PC-9 (cell line): ENCODE measurements at places on chromosomes 5 and 9.

- DNase-seq: no peak
These were observed 3.5 kb downstream of the LHX2 start for GRCh38 chr9:124014956-124015660.

- DNase-seq: no peak
These were observed 96.2 kb downstream of the TLE4 start for GRCh38 chr9:79667817-79668436.

DNA sequence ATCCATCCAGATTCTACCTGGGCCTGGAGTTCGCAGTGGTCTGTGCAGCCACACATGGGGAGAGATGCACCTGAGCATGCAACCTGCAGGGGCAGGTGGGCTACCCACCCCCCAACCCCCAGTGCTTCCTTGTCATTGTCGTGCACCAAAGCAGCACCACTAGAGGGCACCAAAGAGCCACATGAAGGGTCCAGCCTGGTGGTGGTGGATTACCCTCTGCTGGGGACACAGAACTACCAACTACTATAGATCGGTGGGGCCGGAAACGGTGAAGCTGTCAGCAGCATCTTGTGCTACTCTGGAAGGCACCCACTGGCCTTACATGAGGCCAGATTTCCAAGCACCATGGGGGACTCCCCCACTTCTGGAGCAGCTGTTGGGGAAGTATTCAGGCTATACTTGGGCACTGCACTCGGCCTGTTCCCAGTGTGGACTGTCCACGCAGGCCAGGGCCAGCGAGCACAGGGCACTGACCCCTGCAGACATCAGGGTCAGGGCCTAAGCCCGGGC, 60.2 kb upstream of the TBC1D2 start:
- DNase-seq: peak; percentile 89

GRCh38 chr9:135813671-135814290, 93.6 kb downstream of the CAMSAP1 start:
- DNase-seq: no peak

GRCh38 chr5:4405614-4406219, 734.4 kb upstream of the ADAMTS16 start:
- DNase-seq: no peak

- peak; percentile 64 for DNase-seq
These were observed 21.0 kb upstream of the WWC1 start for GRCh38 chr5:168270476-168270875.

GRCh38 chr9:96412174-96412913, 5.8 kb downstream of the ZNF367 start:
- DNase-seq: no peak

GRCh38 chr5:53333160-53333559, 147.3 kb upstream of the FST start:
- no peak for DNase-seq

DNA sequence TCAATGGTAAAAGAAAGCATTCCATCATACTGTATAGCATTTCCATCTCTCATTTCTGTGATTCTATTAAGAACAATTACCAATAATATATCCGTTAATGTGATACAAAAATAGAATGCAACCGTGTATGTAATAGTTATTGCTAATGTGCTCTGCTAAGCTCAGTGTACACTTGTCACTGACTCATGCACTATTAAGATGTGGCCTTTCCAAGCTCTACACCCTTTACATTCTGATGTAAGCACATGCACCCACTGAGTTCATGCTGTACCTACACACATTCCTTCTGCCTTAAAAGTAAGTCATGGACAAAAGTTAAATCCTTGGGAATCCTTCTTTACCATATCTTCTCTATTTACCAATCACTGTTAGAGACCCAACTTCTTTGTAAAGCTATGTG, 319.1 kb downstream of the ZSWIM6 start:
- no peak for DNase-seq

DNA sequence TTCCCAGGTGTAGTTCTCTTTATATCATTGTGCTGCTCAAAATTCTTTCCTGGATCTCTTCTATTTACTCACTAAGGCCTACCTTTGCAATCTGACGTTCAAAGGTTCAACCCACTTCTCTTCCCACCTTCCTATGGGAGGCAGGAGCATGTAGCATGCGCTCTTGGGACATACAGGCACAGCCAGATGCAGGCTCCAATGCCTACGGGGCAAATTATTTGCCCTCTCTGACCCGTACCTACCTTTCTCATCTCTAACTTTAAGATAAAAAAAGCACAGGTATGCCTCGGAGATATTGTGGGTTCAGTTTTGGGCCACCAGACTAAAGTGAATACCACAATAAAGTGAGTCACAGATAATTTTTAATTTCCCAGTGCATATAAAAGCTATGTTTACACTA, 460.5 kb downstream of the CCDC171 start:
- DNase-seq: no peak

GRCh38 chr5:39494107-39494510, 69.3 kb upstream of the DAB2 start:
- no peak for DNase-seq

GRCh38 chr5:90994796-90995195, 388.3 kb downstream of the ARRDC3 start:
- DNase-seq: no peak

- DNase-seq: no peak
These were observed 104.1 kb downstream of the TLE1 start for GRCh38 chr9:81585191-81585763.

GRCh38 chr9:87588339-87588738, 90.7 kb downstream of the DAPK1 start:
- DNase-seq: no peak

DNA sequence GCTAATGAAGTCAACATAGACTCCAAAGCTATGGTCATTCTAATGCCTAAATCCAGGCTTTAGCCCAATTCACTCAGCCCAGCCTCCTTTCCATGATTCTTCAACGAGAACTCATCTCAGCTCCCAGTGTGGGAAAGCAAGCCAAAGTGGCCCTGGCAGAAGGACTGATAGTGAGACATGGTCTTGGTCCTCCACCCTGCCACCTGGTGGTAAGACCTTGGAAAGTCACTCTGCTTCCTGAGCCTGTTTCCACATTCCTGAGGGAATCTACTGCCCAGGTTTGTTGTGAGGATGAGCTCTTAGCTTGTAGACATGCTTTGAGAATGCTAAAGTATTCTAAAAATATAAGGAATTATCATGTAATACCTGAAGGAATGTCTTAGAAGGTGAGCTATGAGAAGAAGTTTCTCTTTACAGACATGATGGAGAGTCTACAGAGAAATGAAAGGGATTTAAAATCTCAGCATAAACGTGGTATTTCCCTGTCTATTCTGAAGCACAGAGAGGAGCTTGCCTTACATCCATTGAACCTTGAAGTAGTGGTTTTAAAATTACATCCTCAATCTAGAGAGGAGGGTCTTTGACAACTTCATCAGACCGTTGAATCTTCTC, 173.5 kb downstream of the TRIM32 start:
- peak; percentile 56 for DNase-seq

- no peak for DNase-seq
These were observed 65.6 kb downstream of the TEX10 start for GRCh38 chr9:100287186-100287585.

- no peak for DNase-seq
These were observed 2.1 kb downstream of the NSG2 start for GRCh38 chr5:174047472-174048099.

DNA sequence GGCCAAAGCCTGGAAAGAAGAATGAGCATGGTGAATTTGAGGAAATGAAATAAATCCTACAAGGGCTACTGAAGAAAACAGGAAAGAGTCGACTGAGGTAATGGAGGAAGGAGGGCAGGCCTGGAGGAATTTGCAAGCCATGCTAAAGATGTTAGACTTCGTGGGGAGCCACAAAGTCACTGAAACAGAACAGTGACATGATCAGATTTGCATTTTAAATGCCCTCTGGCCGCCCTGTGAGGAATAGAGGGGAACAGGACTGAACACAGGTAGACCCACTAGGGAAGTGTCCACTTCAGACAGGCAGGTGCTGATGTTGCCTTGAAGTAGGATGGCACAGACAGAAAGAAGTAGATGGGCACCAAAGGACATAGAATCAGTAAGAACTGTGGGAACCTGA, 42.8 kb upstream of the RLN1 start:
- no peak for DNase-seq

DNA sequence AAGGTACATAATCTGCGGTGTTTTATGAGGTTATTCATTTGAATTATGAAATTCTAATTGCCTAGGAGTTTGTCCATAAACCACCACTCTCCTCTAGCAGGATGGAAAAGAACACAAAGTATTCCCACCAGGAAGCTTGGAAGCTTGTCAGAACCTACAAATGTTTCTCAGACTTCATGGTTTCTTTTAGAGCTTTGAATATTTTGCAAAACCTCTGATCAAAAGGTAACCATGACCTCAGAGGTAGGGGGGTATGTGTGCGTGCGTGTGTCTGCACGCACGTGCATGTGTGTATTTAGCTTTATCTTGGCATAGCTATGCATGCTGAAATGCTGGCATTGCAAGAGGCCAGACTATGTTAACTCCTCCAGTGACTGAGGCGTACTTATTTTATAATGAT, 847.0 kb downstream of the TLE1 start:
- DNase-seq: no peak

DNA sequence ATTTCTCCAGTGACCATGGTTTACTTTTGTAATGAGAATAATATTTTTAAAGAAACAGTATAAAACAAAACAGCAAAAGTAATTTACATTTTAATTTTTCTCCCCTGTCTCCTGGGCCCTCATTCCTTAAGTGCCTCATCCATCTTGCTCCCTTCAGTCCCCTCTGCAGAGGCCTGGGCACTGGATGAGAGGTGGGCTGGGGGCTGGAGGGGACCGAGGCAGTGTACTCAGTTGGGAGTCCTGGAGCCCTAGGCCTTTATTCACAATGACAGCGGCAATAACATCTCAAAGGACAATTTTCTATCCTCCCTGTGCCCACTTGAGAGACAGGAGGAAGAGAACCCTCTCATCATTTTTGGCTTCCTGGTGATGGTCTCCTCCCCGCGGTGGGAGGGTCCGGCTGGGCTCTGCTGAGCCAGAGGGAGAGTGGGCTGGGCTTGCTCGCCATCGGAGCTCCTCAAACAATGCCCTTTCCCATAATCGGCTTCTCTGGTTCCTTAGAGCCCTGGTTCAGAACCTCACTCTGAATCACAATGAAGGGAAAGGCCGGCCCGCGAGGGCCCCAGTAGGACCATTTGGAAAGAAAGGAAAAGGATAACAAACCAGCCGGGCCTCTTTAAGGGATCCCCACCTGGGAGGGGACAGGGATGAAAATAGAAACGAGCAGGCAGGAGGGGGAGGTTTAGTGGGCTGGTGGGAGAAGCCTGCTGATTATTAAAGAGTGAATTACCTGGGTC, 9.7 kb upstream of the SMIM32 start:
- DNase-seq: no peak

- DNase-seq: no peak
These were observed 343.4 kb upstream of the PAPPA start for GRCh38 chr9:115810166-115810565.

DNA sequence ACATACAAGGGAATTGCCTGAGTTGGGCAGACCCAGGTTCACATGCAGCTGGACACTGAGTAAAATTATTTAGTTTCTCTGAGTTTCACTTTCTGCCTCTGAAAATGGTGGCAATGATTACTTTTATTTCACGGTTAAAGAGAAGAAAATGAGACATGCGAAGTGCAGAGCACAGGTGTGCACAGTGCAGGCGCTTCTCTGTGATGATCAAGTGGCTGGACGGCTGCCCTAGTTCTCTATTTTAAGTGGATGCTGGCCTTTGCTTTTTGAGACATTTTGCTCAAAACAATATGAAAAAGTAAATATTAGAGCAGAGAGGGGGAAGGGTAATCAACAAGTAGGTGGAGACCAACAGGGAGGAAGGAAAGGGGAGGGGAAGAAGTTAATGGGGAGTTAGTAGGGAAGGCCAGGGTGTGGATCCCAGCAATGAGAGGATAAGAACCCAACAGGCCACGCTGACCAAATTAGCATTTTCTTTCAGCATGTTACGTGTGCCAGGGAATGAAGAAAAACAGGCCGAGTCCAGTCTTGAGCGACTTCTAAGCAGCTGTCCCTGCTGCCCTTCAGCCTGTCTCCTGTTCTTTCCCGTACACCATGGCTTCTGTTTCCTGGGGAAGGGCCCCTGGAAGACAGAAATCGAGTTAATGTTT, 16.1 kb downstream of the SNX18 start:
- DNase-seq: no peak

GRCh38 chr5:112560371-112560770, 141.3 kb upstream of the EPB41L4A start:
- no peak for DNase-seq

DNA sequence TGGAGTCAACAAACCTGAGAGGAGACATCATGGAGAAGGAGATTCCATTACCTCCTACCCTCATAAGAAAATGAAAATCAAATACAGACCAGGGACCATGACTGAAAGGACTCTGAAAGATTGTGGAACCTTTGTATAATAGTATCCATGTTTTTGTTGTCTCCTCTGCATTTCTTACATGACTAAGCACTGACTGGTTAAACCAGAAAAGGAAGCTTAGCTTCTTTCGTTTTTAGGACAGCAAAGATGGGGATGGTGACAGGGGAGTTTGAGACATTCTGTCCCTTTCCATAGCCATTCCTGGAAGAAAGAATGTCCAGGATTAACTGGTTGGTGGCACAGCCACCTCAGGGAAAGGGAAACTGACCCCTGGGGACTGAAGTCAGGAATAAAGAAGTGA, 22.2 kb downstream of the ITGA1 start:
- no peak for DNase-seq

DNA sequence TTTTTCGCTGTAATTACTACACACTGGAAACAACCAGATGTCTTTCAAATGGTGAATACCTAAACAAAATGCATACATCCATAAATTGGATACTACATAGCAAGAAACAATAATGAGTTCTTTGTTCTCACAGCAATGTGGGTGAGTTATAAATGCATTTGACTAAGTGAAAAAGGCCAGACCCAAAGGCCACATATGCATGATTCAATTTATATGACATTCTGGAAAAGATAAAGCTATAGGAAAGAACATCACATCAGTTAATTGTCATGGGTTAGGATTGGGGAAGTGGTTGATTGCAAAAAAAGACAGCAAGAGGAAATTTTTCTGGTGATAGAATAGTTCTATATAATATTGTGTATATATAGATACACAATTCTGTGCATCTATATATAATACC, 198.9 kb downstream of the CYLC2 start:
- no peak for DNase-seq

DNA sequence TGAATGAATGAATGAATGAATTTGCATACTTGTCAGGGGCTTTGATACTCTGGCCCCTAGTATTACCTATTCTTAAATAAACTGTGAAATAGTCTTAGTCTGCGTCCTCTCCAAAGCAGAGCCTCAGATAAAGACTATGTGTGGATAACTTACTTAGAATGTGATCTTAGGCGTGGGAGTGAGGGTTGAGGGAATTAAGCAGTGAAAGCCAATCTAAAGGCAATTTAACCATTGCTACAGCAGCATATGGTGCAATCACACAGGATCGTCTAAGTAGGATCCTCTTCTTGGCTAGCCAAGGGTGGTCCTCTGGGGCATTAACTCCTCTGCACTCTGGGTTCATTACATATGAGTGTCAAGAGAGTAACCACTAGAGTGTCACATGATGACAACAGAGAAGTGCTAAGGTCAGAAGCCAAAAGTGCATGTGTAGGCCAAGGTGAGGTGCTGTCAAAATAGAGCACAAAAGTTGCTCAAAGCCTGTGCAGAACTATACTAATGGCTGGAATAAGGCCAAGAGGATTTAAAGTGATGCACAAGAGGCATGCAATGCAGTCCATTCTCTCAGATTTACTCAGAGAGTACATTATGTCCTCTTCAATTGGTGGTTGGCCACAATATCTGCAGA, 274.4 kb upstream of the SEMA6A start:
- no peak for DNase-seq
